T-helper 22 cell (primary cell): ENCODE measurements at places on chromosomes 16 and 17.

DNA sequence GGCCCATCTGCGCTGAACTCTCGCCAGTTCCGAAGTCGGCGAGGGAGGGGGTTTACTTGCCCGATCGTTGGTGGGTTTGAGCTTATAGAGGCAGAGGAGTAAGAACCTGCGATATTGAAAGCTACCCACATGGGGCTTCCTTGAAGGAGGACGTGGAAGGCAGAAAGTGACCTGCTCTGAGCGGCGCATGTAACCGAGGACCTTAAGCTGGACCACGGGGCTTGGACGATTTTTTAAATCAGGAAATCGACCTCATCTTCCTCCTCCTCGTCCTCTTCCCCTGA lies 2.0 kb downstream of the PRAC2 start:
- no peak for DNase-seq

GRCh38 chr17:44766409-44767038 lies 7.7 kb downstream of the ADAM11 start:
- no peak for DNase-seq

- DNase-seq: no peak
Measured at GRCh38 chr17:1058423-1059130, 61.6 kb downstream of the TIMM22 start.

GRCh38 chr16:30958175-30959079 lies 873 bp downstream of the SETD1A start:
- peak; percentile 61 for DNase-seq

GRCh38 chr17:5789528-5789927 lies 205.2 kb upstream of the NLRP1 start:
- DNase-seq: no peak

- DNase-seq: no peak
Measured at GRCh38 chr17:2482218-2482617, 29.5 kb downstream of the METTL16 start.

DNA sequence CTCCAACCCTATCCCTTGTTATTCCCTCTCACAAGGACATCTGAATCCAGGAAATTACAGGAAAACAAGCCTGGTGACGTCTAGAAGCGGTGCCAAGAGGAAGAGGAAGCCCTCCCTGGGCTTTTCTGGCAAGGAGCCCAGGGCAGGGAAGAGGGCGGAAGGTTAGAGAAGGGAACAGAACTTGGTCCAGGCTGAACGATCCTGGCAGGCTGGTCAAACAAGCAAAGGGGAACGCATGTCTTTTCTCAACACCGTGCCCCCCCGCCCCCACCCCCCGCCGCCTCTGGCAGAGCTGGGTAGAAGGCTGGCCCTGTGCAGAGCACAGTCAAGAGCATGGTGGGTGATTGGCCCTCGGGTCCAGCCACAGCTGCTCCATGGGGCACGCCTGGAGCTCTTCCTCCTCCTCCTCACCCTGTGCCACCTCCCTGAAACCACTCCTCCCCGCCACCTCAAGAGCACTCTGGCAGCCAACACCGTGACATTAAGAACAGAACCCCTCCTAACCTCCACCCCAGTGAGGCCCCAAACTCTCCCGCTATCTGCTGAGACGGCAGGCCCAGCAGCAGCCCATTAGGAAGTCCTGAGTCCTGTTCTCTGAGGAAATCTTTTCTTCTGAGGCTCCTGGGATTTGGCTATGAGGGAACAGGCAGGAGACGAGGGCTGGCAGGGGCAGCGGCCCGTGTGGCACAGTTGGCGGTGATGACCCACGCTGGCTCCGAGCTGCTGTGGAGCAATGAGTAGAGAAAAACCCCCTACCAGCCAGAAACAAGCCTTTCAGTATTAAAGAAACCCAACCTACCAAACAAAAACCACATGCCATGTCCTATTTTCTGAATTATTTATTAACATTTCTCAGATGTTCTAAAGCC lies 7.3 kb downstream of the C16orf86 start:
- DNase-seq: no peak

- DNase-seq: no peak
Measured at GRCh38 chr16:62741692-62742091, 705.5 kb upstream of the CDH8 start.

- no peak for DNase-seq
Measured at GRCh38 chr16:88382491-88383400, at the start of gene ZNF469. TSS of gene ZNF469 (plus strand) at chr16:88382959. CDS start at chr16:88427471, 44,512 bp downstream.

DNA sequence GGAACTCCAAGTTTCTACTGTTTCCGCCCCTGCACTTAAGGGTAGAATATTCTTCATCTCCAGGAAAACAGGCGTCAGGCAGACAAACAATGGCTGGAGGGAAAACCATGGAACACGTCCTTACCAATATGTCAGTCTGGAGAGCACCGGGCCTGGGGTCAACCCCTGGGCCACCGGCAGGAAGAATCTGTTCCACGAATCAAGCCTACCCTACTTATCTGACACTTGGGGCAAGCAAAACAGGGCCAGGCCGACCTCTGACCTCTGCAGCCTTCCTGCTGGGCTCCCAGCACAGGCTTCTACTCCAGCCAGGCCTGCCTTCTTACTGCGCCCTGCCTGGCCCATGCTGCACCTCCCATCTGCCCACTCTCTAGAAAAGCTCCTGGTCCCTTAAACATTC lies 10.1 kb downstream of the VAC14 start:
- DNase-seq: no peak

DNA sequence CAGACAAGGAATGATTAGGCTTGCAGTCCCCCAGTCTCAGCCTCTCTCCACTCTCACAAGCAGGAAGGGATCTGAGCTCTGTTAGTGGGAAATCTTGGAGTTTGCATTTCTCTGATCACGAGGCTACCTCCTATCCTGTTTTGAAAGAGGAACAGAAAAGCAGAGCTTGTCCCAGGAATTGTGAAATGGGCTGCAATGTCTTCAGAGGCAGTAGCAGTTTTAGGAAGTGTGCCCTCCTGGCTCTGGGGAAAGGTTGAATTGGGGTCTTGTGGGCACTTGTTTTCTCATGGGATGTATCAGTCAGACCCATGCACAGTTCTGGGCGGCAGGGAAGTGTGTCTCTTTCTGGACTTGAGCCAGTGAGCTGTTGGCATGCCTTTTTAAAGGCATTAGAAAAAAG lies 22.8 kb downstream of the NUP85 start:
- no peak for DNase-seq

DNA sequence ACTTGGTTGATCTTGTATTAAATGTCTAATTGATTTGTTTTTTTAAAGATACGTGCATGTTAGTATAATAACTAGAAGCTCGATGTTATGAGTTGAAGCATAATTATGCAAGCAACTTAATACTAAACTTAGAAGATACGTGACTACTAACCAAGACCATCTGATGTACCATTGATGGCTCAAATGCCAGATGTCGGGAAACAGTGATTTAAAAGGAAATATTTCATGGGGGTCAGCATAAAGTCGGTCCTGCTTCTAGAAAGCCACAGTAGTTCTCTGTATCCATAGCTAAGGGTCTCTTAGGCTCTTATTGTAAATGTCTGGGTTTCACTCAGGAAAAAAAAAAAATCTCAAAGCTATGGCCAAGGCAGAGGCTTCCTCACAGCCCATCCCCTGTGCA lies 61.2 kb upstream of the RBFOX1 start:
- no peak for DNase-seq

DNA sequence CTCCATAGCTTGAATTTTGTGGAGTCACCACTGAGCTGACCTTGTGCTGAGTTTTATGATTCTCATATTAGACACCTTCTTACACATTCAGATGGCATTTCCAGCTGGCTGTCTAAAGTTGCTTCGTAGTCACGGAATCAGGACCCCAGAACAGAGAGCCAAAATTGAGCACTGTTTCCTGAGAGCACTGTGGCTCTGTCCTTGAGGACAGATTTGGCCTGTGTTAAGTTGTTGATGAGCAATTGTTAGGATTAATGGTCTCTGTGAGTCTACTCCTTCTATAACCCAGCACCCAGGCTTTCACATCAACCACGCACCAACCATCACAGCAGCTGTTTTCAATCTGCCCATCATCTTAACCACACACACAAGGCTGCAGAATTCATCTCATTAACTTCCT lies 277.5 kb upstream of the HSBP1 start:
- no peak for DNase-seq

DNA sequence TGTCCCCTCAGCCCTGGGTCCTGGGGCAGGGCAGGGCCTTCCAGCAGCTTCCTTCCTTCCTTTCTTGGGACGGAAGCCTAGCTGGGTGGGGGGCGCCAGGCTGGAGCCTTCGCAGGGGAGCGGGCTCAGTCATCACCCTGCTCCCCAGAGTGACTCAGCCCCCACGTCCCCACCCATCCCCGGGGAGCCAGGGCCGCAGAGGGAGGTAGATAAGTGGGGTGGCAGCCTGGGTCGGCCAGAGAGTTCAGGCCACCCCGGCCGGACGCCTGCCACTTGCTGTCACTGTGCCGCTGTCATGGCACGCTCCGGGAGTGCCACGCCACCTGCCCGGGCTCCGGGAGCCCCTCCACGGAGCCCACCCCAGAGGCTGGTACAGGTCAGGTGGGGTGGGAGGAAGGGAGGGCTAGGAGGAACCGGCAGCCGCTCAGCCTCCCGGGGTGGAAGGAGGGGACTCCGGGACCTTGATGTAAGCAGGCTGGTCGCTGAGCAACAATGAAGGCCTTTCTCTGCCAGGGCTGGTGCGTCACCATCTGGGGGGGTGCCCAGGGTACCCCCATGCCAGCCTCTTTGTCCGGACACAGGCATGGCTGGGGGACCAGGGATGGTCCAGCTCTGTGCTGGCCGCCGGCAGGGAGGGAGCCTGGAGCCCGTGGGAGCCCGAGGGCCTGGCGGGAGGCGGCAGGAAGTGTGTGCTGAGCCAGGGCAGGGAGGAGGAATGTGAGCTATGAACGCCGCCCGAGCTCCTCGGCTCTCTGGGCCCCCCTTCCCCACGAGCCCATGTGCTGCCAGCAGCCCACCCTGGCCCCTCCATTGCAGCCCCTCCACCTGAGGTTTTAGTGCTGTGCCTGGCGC lies 6.6 kb downstream of the NHERF2 start:
- no peak for DNase-seq

GRCh38 chr17:1736348-1737281 lies 6.1 kb upstream of the SERPINF2 start:
- no peak for DNase-seq

- DNase-seq: no peak
Measured at GRCh38 chr17:46182961-46183360, 10.3 kb downstream of the KANSL1 start.

GRCh38 chr16:29983420-29984136 lies 9.9 kb downstream of the TAOK2 start:
- DNase-seq: no peak

DNA sequence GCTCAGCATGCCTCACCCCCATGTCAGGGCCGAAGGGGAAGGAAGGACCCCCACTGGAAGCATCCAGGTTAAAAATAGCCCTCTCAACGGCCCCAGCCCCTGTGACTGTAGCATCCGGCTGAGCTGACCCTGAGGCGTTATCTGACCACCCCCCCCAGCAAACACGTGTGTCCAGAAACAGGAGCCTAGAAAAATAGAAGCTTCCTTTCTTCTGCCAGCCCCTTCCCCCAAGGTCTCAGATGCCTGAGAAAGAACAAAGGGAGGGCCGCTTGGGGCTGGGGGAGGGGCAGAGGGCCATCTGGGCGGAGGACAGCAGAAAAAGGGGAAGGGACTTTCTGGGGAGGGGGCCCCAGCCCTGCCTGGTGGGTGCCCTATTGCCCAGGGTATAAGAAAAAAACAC lies 55.8 kb downstream of the ACTG1 start:
- no peak for DNase-seq

DNA sequence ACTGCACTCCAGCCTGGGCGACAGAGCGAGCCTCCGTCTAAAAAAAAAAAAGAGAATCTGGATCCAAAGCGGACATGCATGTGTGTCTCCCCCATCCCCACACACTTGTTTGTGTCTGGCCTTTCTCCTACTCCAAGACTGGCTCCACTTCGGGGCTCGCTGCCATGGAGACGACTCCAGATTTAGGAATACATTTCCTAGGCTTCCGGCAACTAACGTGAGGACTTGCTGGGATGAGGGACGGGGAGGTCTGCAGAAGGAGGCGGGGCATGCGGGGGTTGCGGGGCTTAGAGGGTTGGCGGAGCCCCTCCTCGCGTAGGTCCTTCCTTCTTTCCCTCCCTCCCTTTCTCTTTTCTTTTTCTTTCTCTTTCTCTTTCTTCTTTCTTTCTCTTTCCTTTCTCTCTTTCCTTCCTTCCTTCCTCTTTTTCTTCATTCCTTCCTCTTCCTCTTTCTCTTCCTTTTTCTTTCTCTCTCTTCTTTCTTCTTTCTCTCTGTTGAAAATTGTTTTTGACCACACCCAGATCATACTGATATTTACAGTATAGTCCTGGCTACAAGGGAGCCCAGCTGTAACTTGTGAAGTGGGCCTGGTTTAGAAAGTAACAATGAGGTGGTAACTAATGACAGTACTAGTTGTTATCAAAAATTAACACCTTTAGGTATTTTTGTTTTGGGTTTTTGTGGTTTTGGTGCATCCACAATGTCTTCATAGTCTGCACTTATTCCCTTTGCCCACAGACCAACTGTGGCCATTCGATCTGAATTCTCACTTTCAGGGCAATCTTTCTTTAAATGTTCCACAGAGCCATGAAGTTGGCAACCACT lies 25.2 kb downstream of the MIS12 start:
- no peak for DNase-seq

DNA sequence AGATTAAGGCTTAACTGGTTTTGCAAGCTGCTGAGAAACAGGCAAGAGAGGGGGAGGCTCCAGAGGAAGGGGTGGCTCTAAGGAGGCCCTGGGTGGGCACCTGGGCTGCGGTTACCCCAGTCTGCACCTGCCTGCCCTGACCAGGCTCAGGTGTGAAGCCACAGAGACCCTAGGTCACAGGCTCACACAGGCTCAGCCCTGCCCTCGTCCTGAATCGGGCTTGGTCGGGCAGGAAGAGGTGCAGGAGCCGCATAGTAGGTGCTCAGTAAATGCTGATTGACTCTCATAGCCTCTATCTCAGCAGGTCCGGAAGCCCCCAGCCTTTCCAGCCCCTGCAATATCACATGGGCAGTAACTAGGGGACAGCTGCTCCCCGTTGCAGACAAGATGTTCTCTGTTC lies 203.4 kb downstream of the GSG1L start:
- DNase-seq: no peak

DNA sequence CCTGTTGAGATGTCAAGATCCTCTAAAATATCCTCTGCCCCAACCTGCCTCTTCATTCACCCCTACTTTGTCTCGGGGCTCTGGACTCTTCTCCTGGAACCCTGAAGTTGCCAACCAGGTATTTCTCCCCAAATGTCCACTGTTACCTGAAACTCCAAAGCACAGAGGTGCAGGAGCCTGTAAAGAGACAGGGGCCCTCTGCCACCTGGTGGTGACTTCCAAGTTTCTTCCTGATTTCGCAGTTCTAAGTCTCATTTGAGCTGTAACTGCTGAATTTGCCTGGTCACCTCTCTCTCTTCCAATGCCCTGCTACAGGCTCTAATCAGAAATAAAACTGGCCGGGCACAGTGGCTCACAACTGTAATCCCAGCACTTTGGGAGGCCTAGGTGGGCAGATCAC lies 77.1 kb upstream of the RCVRN start:
- DNase-seq: no peak
